ENCODE measurements at places on chromosomes 1 and 21.

DNA sequence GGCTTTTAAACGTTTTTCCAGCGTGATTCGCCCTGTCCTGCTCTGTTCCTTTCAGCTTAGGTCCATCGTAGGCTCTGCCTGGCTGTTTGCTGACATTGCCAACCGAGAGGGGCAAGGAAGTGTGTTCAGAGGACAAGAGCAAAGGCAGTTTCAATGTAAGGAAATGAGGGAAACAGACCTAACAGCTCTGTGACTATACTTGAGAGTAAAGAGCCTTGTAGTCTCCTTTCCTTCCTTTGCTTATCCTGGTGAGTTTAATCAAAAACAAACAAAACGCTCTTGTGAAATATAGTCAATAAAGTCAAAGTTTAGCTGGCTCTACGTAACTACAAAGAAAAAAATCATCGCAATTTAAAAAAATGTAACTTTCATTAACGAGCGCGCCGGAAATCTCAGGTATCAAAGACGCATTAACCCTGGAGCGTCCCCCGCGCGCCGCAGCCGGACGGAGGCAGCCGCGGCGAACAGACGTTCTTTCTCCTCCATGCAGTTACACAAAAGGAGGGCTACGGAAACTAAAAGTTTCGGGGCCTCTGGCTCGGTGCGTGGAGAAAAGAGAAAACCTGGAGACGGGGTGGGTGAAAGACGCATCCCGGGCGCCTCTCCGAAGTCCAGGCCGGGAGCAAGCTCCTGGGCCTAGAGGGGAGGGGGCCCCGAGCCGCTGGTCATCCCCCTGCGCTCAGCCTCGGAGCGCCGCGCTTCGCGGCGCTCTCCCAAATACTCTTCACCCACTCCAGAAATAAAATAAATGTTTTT lies 617 bp upstream of the ADGRL2 start:
- peak; percentile 36 for DNase-seq

DNA sequence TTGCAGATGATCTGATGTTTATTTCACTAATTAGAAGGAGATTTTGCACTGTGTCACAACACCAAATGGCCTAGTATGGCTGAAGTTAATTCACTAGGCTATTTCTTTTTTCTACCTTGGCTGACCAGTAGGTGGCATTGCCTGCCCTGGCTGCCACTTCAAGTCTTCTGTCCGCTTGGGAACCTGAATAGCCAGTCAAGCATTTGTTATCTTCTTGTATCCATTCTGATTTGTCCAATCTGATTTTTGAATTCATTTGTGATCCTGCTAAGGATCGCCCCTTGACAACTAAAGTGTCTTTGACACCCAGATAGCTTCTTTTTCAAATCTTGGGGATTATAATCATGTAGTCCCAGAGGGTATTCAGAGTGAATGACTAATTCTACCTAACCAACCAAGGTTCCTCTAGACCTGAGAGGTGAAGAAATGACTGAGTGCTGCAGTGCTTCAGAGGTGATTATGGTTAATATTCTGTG lies 99.4 kb downstream of the GIPC2 start:
- DNase-seq: peak; percentile 41

DNA sequence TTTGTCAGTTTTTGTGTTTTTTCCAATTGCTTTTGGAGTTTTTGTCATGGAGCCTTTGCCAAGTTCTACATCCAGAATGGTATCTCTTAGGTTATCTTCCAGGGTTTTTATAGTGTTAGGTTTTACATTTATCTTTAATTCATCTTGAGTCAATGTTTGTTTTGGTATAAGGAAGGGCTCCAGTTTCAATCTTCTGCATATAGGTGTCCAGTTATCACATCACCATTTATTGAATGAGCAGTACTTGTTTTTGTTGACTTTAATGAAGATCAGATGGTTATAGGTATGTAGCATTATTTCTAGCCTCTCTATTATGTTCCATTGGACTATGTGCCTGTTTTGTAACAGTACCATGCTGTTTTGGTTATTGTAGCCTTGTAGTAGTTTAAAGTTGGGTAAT lies 1233.1 kb downstream of the PLA2G4A start:
- no peak for DNase-seq

GRCh38 chr1:208105756-208106155 lies 138.4 kb downstream of the PLXNA2 start:
- DNase-seq: no peak

- DNase-seq: no peak
These were observed 49.2 kb upstream of the ABCG1 start for GRCh38 chr21:42169758-42170157.

DNA sequence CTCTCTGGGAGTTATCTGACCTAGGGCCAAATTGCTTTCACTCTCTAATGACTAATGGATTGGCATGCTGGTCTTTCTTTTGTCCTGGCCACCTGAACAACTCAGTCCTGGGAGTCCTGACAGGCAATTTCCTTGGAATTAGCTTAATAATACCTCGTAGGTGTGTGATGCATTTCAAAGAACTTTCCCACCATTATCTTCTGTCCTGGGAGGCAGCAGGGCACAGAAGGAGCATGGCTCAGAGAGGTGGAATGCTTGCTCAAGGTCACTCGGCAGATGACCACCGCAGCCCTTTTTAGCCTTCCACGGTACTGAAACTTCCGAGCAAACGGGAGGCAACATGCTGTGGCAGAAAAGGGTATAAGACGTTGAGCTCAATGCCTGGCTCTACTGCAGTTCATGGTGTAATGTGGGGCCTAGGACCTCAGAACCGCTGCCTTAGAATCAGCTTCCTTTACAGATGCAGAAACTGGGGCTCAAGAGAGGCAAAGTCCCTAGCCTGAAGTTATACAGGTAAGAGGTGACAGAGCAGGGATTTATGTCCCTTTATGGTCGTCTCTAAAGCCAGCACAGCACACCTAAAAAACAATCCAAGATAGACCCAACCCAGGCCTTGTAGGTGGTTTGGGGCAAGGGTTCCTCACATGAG lies 3.2 kb downstream of the ID3 start:
- DNase-seq: no peak

DNA sequence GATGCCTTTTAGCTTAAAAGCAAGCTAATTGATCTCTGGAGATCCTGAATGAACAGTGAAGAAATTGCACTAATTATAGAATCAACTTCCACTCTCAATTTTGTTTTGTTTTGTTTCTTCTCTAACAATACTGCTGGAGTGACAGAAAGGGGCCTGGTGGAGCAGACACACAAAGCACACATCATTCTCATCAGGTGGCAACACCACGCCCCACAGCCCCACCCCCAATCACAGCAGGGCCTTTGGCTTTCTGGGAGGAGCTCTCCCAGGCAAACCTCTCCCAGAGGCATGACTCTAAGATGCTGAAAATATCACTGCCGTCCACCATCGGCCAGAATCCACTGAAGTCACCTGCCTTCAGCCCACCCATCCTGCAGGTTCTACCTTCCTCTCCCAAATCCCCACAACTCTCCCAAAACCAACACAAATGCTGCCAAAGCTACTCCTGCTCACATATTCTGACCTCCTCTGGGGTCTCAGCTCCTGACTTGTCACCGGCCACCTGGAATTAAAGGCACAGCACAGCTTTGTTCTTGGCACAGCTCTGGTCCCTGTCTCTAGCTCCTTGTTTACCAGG lies 120.7 kb downstream of the GRIK3 start:
- DNase-seq: no peak

- no peak for DNase-seq
These were observed 197.2 kb downstream of the RWDD3 start for GRCh38 chr1:95431235-95431634.

- DNase-seq: no peak
These were observed 20.5 kb downstream of the ROR1 start for GRCh38 chr1:63794354-63794753.

DNA sequence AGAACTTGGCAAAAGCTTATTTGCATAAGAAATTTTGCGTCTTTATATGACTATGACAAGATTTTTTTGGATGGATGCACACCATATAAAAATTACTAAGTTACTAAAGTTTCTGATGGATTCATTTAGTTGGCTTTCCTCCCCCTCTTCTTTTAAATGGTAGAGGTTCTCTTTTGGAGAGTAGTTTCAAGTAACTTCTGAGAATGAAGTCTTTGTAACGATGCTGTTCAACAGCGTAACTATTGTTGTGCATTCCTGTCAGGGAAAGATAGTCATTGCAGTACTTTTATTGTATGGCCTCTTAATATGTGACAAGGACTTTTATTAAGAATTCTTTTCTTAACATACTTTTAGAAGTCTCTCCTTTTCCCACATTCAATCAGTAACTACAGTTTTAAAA lies 16.0 kb downstream of the NFIA start:
- no peak for DNase-seq

DNA sequence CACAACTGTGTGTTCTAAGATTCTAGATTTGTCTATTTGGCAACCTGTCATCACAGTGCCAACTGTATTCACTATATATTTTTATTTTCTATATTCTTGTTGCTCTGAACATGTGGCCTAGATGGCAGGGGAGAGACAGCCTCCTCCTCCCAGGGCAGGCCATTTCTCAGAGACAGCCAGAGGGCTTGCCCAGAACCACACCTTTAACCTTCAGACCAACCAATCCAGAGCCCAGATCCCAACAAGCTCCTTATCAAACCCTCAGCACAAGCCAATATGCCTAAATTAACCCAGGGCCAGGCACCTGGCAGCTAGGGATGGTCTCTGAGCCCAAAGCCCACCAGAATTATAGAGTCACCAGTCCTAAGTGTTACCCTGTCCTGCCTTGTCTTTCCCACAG lies 19.3 kb downstream of the TRIM11 start:
- DNase-seq: no peak

GRCh38 chr1:32546611-32547010 lies 7.4 kb downstream of the ZBTB8A start:
- no peak for DNase-seq

DNA sequence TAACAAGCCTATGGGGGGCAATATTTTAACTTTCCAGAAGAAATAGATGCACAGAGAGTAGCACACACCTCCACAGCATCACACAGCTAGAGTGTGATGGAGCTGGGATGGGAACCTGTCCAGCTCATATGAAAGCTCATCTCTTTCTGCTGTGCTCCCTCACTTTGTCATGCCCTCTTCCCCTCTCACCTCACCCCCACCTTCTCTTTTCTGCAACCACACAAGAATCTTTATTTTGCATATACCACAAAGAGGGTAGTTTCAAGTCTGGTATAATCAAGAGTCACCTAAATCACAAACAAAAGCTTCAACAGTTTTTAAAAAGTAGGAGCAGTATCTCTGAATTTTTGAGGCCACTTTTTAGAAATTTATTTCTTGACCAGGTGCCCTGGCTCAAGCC lies 22.6 kb downstream of the FOXD2 start:
- DNase-seq: no peak

DNA sequence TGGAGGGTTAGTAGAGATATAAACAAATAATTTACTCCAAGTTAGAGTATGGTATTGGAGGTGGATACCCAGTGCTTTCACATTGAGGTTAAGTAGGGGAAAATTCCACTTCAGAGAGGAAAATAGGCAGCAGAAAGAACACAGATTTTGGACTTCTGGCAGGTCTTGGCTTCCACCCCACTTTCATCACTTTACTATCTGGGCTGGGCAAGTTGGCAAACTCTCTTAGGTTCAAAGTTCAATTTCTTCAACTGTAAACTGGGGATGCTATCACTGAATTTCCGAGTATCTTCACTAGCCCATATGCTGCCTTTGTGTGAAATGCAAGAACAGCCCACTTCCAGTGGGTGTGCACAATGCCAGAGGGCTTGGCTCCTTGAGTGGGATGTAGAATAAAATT lies 214.9 kb downstream of the GABPA start:
- no peak for DNase-seq

DNA sequence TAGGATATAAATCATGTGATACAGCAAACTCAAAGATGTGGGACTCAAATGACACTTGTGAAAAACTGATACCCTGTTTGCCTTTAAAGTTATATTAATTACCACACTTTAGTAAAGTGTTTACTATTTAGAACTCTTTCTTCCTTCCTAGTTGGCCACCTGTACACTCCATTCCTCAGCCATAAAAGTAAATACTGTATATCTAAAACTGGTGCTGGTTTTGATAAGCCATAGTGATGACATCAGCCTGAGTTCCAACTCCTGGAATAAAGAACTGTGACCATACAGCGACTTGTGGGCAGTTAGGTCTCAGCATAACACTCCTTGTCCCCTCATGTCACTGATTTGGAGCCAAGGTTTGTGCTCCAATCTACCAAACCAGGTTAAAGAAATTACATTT lies 2.8 kb downstream of the PTGER3 start:
- no peak for DNase-seq

DNA sequence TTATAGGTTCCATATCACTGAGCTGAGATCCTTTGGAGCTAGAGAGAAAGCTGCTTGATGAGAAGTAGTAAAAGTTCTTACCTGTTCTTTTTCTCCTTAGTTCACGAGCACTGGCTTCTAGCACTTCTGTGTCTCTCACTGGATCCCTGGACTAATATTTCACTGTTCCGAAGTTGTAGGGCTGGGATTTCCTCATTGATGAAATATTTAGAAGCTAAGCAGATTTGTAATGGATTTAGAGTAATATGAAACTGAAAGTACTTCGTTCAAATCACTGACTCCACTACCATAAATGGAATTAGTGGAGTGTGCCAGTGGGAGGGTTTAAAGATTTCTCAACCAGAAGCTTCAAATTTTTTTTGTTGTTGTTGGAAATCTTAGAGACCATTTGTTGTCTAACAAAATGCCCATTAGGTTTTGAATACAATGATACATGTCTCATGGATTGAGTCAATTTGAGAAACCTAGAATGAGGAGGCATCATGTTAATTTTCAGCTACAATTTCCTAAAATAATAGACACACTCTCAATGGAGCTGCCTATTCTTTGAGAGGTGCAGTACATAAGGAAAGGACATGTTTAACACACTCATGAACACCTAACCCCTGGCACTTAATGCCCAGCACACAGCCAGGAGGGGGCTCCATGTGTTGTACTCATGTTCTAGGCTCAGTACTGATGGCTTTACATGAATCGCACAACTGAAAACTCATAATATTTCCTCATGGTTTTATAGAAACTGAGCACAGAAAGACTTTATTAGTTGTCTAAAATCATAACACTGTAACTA lies at the start of gene GBP1:
GBP1 (minus strand) TSS at position 130 of the 790 bp plus-strand sequence. CDS start 1,974 bp downstream, outside the sequence.
- DNase-seq: peak; percentile 10

DNA sequence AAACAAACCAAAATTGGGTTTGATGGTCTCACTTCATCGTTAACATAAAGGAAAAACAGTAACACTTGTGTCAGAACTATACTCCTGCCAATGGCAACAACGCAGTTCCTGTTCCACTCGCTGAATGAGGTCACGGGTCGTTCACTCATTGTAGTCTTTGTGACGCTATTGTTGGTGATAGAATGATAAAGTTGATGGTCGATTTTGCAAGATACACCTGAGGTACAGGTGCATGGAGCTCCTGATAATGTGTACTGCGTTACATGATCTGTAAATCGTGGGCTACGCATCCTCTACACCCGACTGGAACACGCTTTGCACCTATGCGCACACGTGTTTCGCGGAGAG lies 391 bp upstream of the CENPS start:
- no peak for DNase-seq

GRCh38 chr1:26689504-26689903 lies 6.3 kb upstream of the ARID1A start:
- DNase-seq: no peak

- DNase-seq: no peak
These were observed 105.5 kb downstream of the NRIP1 start for GRCh38 chr21:14959343-14959742.

All from HTR-8/SVneo (cell line).